Muscle of leg (tissue), 16 donors: ENCODE measurements at places on chromosomes 16 and 17.

GRCh38 chr16:30990105-30990504 is 5.1 kb downstream of the HSD3B7 start:
- DNase-seq: no peak

DNA sequence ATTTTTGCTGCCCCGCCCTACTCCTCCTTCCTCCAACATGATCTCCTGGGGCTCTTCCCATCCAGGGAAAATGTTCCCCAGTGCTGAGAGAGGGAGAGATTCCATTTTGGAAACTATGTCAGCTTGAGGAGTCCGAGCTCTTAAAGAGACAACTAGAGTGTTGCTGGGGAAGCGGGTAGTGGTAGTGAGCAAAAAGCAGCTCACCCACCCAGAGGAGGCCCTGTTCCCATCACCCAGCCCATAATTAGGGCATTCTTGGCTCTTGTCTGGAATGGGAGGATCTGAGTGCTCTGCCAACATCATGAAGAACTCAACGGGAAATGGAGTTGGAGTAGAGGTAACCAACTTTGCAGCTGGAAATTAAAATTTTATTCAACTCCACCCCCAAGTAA is 9.1 kb upstream of the MSL1 start:
- DNase-seq: no peak

- DNase-seq: no peak
These were observed 102.0 kb downstream of the ADAMTS18 start for GRCh38 chr16:77332792-77333191.

DNA sequence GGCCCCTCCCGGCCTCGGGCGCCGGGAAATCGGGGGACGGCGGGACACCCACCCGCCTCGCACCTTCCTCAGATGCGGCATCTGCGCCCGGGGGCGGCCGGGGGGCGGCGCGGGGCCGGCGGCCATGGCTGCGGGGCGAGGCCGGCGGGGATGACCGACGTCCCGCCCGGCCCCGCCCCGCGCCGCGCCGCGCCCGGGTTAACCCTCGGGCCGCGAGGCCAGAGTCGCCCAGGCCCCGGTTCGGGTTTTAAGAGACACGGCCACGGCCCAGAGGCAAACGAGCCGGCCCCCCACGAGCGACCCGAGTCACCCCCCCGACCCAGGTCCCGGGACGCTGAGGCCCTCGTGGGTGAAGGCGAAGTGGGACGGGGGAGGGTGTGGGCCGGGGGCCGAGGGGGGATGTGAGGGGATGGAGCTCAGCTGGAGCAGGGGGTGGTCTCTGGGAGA is at the start of gene RGS11:
Gene RGS11 (minus strand): TSS at position 159 of the 447 bp plus-strand sequence. CDS start 33 bp downstream, at position 126.
- DNase-seq: no peak
